ENCODE measurements at places on chromosomes 7 and 10. TPM values are rescaled to one million over a fixed set of nuclear protein-coding genes. Genes with fewer than 3 reads are reported as not detected.

GRCh38 chr7:112855227-112855626, 65.0 kb upstream of the TMEM168 start:
- DNase-seq, result no peak

DNA sequence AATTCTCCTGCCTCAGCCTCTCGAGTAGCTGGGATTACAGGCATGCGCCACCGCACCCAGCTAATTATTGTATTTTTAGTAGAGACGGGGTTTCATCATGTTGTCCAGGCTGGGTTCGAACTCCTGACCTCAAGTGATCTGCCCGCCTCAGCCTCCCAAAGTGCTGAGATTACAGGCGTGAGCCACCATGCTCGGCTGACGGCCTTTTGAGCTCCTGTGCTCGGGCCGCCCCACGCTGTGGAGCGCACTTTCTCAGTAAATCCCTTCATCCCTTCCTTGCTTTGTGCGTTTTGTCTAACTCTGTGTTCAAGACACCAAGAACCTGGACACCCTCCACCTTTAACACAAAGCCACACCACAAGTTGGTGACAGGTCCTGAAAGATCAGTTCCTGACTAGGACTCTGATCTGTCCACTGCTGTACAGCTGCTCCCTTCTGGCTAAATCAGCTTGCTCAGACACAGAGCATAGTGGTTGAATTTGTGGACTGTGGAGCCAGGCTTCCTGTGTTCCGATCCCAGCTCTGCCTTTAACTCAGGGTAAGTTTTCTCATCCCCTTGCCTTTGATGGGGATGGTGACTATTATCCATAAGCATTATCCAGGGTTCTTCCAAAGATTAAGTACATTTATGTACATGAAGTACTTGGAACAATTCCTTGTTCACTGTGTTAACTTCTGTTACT, 20.1 kb downstream of the CHST3 start:
- no peak for DNase-seq

- peak; percentile 85 for DNase-seq
These were observed 90.1 kb upstream of the PIK3CG start for GRCh38 chr7:106774768-106775551.

- peak; percentile 73 for DNase-seq
These were observed 69.5 kb upstream of the ZNF438 start for GRCh38 chr10:31101123-31101522.

GRCh38 chr7:17206349-17206905, 92.0 kb upstream of the AHR start:
- peak; percentile 93 for DNase-seq

- DNase-seq, result no peak
These were observed 9.2 kb upstream of the CPA1 start for GRCh38 chr7:130371046-130371445.

GRCh38 chr10:80493522-80494051, 39.5 kb downstream of the TSPAN14 start:
- no peak for DNase-seq

- DNase-seq, result no peak
These were observed 696.7 kb upstream of the CELF2 start for GRCh38 chr10:10320956-10321355.

DNA sequence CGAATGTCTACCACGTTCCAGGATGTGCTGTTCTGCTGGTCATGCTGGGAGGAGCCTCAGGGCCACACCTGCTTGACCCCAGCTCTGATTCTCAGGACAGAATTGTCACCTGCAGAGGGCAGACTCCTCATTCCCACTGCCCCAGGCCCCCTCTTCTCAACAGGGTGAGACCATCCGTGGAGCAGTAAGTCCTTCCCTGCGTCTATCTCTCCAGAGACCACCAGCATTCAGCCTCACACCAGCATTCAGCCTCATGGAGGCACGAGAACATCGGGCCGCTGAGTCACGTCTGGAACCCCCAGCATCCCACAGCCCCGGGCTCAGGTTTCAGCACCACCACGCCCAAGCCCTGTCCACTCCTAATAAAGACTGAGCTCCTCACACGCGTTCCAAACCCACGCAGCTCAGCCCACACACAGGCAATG, 273.4 kb downstream of the DIP2C start:
- no peak for DNase-seq

DNA sequence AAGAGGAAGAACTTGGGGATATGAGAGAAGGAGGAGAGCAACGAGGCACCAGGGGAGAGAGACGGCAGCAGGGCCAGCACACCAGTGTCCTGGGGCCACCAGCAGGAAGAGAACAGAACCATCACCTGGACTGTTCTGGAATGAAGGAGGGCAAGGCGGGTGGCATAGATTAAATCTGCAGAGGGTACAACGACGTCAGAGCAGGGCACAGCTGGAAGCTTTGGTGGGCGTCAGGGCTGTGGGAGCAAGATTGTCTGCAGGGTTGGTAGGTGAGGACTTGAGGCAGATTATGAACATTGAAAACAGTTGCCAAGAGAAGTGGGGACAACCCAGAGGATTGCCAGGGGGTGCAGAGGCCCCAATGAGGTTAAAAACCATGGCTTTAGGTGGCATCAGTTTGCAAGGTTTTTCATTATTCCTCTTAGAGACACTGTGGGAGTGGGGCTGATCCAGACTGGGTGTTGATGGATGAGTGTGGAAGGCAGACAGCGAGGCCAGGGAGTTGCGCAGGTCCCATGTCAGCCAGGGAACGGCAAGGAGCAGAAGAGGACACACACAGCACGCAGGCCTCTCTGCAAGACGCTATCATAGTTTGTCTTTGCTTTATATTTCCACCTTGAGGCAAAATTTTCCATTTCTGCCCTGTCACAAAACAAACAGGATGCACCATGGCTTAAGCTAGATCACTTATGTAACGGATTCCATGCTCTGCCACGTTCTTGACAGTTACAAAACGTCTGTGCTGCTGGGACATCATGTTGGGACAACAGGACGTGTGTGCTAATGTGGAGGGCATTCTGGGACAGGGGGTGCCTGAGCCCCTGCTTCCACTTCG, 52.5 kb upstream of the LEP start:
- no peak for DNase-seq

DNA sequence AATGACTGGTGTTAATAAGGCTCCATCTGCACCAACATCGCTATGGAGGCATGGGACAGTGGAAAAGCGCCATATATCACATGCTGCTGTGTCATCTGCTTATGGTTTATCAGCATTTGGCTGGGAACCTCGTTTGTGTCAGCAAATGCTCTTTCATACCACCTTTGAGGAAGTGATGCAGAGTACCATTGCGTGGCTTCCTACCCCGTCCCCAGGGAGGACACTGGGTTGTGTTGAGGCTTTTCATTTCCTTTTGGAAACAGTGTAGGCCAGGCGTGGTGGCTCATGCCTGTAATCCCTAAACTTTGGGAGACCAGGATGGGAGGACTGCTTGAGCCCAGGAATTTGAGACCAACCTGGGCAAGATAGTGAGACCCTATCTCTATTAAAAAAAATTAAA, 6.8 kb downstream of the TACR2 start:
- no peak for DNase-seq

- peak; percentile 75 for DNase-seq
These were observed 642 bp downstream of the STK32C start for GRCh38 chr10:132306864-132307751.

DNA sequence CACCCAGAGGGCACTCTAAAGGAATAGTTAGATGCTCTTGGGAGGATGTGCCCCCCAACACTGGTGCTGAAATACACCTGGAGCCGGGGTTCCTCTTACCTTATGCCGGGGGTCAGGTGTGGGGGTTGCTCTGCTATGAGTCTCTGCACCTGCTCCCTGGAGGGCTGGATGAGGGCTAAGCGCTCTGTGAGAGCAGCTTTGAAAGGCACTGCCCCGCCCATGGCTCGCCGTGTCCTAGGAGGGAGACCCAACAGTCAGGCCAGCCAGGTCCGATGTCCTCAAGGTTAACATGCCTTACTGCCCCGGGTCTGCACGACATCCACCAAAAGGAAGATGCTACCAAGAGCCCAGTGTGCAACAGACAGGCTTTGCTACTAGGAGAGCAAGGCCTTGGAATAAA, 31.7 kb downstream of the PSPH start:
- no peak for DNase-seq

- no peak for DNase-seq
These were observed 40.9 kb downstream of the DLD start for GRCh38 chr7:107931740-107932515.

DNA sequence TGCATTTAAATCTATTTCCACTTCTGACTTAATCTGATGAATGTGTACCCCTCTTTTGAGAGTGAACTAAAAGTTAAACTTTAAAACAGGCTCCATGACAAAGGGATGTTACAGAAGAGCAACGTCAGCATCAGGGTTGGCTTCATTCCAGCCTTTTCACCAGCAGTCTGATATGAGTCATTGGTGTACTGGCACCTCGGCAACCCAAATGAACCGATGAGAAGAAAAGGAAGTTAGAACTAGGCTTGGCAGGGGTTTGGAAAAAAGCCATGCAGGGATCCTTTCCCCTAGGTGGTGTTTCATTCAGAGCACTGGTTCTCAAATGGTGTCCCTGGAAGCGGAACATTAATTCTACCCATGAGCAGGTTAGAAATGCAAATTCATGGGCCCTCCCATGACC, 53.6 kb downstream of the SEC61G start:
- peak; percentile 71 for DNase-seq

Gene ARHGAP22
- 1.0 TPM for total RNA-seq

Gene C7orf57
- 0.24 TPM for total RNA-seq

All from Calu3 (cell line).